ENCODE measurements at places on chromosomes 6 and 20.

DNA sequence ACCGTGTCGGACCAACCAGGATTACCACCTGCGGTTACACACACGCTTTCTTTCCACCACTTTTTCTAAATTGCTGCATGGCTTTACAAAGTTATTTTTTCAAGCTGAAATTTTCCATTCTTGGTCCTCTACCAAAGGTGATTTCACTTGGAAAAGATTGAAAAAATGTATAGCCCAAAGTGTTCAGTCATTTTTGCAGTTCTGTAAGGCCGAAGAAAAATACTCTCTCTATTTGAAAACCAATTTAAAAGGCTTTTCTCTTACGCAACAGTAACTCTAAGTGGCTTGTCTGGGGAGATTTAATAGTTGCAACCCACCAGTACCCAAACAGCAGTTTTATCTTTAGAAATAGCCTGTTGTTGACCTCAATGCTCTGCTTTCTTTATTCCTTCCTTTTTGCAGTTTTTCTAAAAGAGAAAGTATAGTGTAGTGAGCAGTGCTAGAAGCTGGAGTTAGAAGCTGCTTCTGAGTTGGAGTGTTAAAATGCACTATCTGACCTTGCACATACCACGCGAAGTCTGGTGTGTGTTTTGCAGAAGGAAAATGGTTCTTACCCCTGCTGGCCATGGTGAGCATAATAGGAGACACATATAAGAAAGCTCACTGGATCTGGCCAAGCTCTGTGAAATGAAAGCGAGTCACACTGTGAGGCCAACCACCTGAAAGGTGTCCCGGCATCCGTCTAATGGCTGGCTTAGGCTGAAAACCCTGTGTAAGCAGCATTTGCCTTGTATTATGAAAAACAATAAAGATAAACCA, 271.6 kb upstream of the PRND start:
- no peak for DNase-seq

DNA sequence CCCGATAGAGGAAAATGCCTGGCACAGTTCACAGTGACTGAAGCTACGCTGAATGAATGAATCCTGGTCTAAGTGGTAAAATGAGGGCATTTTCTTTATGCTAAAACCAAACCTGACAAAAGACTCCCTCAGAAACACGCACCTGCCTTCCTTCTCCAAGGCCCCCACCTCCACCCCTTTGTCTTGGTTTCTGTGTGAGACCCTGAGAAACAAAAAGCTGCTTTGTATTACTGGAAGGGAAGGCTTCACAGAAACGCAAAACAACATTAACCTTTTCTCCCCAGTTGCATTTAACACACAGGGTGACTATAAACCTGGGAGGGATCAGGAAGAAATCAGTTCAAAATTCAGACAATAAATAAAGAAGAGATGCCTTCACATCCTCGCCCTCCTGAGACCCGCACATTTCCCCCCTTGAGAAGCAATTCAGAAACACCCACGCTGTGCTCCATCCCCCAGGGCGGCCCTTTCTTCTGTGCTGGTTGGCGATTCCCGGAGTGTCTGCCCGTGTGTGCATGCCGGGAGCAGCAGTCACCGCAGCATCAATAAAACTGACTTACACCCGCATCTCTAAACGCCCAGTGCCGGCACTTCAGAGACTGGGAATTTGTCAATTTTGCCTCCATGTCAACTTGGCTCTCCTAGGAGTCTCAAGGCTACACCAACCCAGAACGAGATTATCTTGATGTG, 67.2 kb upstream of the TRAF3IP2 start:
- DNase-seq = no peak

DNA sequence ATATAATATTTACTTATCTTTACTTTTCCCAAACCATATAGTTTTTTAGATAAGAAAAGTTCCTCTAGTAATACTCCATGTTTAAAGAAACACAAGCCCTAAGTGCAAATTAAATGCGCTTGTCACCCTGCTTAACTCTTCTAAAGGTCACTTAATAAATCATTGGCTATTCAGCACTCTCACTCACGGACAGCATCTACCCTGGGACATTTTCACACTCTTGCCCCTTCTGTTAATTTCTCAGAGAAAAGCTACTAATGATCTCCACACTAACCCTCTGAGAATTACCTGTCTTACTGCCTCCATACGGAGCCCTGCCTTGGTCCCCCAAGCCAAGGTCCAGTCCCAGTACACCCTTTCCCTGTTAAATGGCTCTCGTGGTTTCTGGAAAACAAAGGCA, 102.2 kb downstream of the NRN1 start:
- DNase-seq = no peak

GRCh38 chr6:73521351-73521985, 636 bp upstream of the EEF1A1 start:
- no peak for DNase-seq

DNA sequence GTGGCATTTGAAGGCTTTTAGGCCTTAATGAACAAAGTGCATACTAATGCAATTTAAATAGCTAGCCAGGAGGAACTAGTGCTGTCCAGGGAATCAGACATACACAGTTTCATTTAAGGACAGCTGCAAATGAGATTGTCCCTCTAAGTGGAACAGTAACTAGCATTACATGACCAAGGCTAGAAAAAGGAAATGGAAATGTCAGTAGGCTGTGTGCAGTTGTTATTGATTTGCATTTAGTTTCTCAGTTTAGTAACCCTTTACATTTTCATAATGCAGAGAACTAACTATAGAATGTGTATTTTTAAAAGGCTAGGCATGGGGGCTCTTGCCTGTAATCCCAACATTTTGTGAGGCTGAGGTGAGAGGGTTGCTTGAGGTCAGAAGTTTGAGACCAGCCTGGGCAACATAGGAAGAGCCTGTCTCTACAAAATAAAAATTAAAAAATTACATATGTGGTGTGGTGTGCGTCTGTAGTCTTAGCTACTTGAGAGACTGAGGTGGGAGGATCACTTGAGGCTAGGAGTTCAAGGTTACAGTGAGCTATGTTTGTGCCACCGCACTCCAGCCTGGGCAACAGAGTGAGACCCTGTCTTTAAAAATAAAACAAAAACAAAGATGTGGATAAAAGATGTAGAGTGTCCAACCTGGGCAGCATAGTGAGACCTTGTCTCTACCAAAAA, 468.0 kb downstream of the UTRN start:
- DNase-seq = no peak

DNA sequence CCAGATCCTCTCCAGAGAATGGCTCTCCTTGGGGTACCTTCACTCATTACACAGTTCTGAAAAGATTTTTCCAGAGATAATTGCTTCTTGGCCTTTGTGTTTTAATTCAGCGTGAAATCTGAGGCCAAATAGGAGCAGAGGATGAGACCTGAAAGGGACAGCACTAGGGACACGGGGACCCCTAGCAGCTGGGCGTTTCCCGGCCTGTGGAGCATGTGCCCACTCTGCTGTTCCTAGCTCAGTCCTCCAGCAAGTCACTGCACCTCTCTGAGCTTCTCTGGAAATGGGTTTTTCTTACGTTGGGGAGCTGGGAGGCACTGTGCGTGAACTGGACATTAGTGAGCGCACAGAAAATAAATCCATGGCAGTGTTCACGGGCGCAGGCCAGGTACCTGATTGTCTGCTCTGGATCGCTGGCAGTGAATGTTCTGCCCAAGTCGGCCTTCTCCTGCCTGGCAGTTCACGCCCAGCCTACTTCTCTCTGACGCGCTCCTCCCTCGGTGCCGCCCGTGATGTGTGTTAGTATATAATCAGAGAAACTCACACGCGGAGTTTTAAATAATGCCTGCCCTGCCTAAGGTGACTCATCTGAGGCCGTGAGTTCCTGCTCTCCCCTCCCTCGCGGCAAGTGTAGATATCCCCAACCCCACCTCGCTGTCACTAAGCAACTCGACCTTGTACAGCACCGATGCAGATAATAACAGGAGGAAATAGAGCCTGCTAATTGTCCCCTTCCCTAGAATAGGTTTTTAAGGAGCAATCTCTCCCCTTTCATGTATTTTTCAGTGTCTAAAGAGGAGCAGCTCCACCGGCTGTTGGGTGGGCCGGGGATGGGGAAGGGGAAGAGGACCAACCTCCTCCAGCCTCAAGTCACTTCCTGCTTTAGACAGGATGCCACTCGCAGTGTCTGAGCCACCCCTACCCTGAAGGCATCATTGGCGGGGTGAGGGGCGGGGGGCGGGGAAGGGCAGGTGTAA, 2.7 kb upstream of the TUBB2A start:
- no peak for DNase-seq

DNA sequence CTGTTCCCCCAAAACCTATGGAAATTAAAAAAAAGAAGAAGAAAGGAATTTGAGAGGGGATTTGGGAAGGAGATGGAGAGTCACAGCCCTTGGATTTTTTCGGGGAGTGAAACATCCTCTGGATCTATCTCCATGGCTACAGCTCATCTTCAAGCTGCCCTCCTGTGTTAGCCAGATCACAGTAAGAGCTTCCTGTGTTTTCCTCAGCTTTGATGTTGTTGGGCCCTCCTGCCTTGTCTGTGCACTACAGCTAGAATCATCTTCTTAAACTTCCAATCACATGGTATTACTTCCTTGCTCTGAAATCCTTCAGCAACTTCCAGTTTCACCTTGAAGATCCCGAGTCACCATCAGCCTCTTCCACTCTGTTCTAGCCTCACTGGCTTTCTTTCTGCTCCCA, 207.8 kb upstream of the ZFP64 start:
- DNase-seq = no peak

GRCh38 chr20:33568378-33568777, 78.5 kb downstream of the CBFA2T2 start:
- DNase-seq = no peak

- DNase-seq = no peak
These were observed 400.0 kb downstream of the CD83 start for GRCh38 chr6:14517516-14518105.

DNA sequence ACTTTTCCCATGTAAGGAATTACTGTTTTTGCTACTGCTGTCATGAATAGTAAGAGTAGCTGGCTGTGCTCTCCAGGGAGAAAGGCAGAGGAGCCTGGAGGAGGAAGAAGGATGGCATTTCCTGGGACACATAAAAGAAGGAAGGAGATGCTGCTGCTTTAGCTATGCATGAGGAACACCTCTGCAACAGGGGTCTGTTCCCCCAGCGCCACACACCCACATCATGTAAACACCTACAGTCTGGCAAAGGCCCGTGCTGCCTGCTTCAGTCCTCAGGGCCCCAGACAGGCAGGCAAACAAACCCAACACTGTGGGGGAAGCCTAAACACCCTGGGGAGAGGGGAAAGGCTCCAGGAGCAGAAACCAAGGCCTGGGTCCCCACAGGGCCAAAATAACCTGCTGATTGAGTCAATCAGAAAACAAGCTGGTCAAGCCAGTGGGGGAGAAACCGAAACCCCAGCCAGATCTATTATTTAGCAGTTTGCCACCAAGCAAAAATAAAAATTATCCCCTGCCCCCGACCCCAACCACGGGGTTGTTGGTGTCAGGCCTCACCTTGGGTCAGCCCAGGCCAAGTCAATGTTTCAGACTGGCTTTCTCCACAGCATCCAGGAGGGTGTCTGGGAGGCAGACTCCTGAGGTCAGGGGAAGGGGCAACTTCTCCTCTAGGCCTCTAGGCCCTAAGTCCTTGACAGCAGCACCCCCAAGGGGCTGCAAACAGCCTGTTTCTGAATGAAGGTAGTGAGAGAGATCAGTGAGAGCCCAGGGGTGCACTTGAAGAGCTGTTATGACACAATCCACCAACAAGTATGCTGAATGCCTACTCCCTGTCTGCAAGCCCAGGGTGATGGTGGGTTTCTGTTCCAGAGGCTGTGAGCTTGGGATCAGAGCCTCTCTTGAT, 34.6 kb upstream of the SCUBE3 start:
- DNase-seq = peak; percentile 21

DNA sequence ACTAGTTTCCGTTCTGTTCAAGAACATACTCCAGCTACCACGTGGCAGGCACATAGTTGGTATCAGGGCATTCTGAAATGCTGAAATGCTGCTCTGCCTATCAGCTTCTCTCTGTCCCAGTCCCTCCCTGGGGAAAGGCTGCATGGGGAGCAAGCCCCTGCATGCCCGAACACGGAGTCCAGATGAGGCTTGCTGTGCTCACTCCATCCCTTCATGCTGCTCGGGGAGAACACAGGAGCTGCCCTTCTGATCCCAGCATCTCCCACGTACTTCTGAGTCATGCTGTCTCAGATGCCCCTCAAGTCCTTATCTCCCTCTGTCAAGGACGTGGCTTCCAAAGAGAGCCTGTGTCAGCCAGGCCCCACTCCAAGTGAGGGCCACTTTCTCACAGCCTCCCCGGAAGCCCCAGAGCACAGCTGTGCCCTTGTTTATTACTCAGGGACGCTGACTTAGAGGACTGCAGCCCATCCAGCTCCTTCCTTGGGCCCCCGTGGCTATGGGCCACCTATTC, 29.4 kb downstream of the THBS2 start:
- DNase-seq = no peak

GRCh38 chr6:136020691-136021090, 169.2 kb downstream of the PDE7B start:
- no peak for DNase-seq

DNA sequence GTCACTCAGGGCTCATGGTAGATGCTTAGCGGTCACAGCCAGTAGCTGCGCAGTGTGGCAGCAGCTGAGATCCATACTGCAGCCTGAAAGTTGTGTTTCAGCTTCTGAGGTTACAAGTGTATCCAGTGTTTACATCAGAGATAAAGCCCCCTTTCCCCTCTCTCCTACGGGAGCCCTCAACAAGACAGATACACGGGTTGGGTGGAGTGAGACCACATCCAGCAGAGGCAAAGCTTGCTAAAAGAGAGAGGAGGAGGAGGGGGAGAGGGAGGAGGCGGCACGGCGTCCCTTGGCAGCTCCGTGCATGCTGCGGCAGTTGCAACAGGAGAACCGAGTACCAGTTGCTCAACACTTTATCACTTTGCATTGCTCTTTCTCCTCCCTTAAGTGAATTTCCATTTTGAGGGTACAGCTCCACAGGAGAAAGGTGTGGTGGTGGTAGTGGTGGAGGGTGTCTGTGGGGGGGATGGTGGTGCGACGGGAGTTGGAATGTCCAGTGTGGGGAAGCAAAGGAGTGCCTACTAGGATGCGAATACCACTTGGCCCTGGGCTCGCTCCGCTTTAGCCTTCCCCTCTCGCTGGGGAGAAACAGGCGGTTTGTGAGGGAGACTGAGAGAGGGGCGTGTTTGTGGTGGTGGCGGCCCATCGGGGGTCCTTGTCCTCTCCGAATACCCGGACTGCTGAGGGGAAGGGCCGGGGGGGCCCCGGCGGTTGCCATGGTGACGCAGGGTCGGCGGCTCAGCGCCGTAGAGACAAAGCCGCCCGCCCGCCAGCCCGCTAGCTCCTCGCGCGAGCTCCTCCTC, 405 bp upstream of the RNF182 start:
- DNase-seq = no peak

DNA sequence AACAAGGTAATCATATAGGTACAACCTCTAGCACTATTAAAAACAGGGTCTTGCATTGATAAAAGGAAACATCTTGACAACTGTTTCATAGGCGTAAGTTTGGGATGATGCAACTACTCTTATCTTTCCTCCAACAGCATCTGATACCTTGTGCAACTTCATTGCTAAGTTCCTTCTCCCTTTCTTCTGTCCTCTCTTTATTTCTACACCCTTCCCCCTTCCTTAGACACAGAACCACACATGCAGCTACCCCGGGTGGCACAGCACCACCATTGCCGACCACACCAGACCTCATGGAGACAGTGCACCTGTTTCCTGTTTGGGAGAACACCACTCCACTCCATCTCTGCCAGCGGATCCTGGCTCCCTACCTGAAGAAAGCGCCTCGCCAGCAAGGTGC, 14.4 kb downstream of the MYB start:
- DNase-seq = no peak

All from left lobe of liver (tissue), 2 donors.